ENCODE measurements at places on chromosomes 16 and 17.
A peak's percentile ranks its signal among the peaks of the same experiment; 100 is the strongest.

- no peak for DNase-seq
Measured at GRCh38 chr17:58318065-58318481, 10.5 kb downstream of the TSPOAP1 start.

DNA sequence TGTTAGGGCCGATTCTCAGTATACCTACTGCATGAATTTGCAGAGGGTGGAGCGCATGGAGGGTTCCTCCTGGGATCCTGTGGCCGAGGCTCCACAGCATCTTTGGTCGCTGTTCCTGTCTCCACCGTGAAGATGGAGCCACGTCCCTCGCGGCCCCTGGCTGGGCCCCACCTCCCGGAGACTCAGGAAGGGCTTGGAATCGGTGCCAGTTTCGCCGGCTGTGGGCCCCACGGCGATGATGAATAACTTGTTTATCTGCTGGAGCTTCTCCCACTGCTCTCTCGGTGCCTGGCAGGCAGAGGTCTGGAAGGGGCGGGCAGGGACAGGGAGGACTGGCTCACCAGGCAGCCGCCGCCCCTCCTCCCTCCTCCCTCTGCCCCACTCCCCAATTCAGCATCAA, 8.1 kb downstream of the SLC5A11 start:
- peak; percentile 62 for DNase-seq

- DNase-seq, result peak; percentile 11
Measured at GRCh38 chr17:58308173-58308984, 20.2 kb downstream of the TSPOAP1 start.

DNA sequence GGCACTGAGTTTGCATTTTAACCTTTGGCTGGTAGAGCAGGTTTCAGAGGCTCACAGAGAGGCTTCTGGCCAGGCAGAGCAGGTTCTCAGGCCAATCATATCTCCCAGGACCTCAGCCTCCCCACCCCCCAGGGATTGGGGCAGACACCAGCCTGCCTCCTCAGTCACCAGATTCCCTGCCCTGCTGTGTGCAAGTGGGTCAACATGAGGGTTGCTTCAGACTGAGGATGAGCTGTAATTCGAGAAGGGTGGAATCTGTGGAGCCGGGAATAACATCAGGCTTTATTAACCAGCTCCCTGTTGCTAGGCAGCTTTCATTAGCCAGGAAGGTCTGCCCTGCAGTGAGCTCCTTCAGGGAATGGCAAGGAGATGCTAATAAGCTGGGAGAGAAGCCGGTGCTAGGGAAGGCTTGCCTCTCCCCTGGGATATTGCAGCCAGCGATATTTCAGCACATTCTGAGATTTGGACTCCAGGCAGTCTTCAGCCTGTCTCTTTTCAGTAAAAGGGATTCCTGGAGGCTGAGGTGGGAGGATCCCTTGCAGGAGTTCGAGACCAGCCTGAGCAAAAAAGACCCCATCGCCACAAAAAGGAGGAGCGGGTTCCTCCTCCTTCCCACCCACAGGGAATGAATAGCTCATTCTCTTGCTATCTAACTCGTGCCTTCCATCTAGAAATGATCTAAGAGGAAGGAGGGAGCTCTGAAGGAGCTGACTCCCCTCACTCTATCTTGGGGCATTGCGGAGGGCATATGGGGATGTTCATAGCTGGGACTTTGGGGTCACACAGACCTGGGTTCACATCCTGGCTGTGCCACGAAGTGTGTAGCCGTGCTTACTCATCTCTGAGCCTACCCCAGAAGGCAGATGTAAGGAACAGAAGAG, 10.7 kb downstream of the SGSM2 start:
- no peak for DNase-seq

DNA sequence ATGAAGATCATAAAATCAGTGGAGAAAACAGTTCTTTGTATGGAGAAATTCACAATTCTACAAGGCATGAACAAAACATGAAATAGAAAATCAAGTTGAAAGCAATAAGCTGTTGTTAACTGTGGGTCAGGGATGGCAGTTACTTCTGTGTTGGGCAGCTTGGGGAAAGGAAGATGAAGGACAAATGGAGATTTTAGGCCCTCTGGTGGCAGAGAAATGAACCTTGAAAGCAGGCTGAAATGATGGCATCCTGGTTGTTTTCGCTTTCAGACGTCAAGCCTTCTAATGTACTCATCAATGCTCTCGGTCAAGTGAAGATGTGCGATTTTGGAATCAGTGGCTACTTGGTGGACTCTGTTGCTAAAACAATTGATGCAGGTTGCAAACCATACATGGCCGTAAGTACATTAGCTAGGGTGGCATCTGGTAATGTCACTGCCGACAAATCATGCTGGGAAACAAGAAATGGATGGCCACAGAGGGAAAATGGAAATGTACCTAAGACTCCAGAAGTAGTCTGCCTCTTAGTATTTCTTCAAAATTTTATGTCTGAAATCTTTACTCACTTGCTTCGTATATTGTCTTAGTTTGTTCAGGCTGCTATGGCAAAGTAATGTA, 108.9 kb downstream of the MAP2K6 start:
- peak; percentile 26 for DNase-seq

GRCh38 chr17:59754552-59754951, 47.1 kb downstream of the VMP1 start:
- no peak for DNase-seq

DNA sequence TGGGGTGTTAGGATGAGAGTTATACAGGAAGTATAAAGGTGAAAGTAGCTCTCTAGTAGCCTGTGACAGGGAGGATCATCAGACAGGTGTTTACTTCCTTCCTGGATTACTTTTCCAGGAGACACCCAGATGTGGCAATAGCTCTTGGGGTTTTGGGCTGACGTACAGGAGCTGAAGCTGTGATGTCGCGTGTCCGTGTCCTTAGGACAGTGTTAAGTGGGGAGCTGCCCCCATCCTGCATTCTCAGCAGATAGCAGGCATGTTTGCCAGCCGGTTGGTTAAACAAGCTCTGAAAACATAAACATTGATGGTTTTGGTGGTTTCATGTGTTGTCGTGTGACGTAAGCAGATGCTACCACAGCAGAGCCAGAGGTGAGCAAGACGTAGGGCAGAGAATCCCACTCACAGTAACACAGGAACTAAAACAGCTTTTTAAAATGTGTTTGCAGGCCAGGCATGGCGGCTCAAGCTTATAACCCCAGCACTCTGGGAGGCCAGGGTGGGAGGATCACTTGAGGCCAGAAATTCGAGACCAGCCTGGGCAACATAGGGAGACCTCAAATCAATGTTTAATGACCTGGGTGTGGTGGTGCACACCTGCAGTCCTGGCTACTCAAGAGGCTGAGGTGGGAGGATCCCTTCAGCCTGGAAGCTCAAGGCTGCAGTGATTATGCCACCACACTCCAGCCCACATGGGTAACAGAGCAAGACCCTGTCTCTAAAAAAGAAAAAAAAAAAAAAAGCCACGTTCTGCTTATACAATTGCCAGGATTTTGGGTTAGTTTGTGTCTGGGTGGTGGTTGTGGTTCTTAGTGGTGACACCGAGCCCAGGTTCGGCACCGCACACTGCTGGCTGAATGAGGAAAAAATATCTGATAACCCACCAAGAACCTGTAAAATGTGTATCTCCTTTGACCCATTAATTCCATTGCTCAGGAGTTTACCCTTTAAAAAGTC, 18.2 kb upstream of the IL17C start:
- DNase-seq, result no peak

DNA sequence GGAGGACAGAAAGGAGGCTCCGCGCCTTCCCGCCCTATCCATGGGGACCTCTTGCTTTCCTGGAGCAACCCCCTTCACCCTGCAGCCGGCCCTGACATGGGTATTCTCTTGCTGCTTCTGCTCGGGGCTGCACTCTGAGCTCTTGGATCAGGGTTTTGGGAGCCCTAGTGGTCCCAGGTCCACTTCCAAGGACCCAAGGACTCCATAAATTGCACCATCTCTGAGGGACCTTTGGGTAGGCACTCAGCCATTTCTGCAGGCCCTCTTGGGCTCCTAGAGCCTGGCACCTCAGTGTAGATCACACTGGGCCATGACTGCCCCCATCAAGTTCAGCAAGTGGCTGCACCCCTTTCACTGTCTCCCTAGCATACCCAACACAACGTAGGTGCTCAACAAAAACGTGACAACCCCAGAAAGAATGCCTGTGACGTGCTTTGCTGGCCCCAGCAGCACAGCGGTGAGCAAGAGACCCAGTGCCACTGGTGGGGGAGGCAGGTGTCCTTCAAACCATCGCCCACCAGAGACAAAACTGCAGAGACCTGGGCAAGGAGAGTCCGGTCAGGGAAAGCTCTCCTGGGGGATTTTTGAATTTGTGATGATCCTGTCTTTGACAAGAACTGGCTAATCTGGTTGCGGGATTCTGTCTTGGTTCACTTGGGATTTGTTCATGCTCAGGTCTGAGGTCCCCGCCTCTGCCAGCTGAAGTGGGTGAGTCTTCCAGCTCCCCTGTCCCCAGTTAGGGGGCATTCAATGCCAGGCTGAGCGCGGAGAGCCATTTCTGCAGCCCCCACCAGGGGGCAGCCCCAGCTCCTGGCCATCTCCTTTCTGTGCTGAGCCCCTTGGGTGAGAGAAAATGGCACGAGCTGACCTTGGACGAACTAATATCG, 2.5 kb upstream of the RAB11FIP4 start:
- DNase-seq, result peak; percentile 54

- DNase-seq, result no peak
Measured at GRCh38 chr16:77724174-77724573, 1.9 kb downstream of the NUDT7 start.

GRCh38 chr17:32553168-32553567, 66.4 kb downstream of the CDK5R1 start:
- no peak for DNase-seq

DNA sequence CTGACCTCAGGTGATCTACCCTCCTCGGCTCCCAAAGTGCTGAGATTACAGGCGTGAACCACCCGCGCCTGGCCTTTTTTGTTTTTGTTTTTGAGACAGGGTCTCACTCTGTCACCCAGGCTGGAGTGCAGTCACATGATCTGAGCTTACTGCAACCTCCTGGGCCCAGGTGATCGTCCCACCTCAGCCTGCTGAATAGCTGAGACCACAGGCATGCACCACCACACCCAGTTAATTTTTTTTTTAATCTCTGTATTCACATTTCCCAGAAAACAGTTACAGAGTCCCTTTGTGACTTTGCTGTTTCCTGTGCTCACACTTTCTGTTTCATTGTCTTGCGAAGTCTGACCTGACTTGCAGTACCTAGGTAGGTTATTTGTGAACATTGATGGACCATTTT, 2.7 kb downstream of the CLUAP1 start:
- no peak for DNase-seq

GRCh38 chr17:48770954-48771353, 42.4 kb upstream of the HOXB13 start:
- no peak for DNase-seq

DNA sequence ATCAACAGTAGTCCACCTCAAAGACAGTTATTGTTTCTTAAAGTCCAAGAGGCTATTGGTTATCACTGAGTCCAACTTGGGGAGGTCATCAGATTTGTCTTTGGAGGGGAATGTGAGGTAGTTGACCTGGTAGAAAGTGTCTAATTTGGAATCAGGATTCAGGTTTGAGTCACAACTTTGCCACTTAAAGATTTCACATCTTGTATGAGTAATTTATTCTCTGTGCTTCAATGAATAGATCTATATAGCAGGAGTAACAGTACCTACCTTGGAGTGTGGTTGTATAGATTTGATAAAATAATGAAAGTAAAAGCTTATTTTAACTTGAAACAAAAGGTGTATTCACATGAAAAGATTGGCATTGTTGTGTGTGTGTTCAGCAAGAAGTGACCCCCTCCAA, 119.3 kb upstream of the TBX2 start:
- DNase-seq, result no peak

DNA sequence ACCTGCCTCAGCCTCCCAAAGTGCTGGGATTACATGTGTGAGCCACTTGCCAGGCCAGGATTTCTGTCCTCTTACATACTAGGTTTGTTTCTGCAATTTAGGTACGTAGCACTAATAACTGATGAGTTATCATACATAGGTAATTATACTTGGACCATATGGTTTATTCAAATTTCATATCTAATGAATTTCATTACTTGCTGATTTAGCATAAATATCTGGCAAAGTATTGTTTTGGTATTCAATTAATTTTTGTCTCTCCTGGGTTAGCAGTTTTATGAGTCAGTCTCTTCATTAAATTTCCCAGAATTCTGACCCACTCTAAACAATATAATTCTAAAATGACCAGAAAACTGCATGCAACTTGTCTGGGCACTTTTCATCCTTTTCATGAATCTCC, 2146.5 kb downstream of the TP53TG3F start:
- DNase-seq, result no peak

- DNase-seq, result no peak
Measured at GRCh38 chr16:55043499-55043898, 112.8 kb downstream of the IRX5 start.

DNA sequence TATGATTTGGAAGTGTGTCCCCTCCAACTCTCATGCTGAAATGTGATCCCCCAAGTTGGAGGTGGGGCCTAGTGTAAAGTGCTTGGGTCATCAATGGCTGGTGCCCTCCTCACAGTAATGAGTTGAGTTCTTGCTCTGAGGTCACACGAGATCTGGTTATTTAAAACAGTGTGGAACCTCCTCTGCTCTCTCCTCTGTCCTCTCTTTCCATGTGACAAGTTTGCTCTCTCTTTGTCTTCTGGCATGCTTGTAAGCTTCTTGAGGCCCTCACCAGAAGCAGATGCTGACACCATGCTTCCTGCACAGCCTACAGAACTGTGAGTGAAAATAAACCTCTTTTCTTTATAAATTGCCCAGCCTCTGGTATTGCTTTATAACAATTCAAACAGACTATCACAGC, 19.9 kb downstream of the BRIP1 start:
- DNase-seq, result no peak

DNA sequence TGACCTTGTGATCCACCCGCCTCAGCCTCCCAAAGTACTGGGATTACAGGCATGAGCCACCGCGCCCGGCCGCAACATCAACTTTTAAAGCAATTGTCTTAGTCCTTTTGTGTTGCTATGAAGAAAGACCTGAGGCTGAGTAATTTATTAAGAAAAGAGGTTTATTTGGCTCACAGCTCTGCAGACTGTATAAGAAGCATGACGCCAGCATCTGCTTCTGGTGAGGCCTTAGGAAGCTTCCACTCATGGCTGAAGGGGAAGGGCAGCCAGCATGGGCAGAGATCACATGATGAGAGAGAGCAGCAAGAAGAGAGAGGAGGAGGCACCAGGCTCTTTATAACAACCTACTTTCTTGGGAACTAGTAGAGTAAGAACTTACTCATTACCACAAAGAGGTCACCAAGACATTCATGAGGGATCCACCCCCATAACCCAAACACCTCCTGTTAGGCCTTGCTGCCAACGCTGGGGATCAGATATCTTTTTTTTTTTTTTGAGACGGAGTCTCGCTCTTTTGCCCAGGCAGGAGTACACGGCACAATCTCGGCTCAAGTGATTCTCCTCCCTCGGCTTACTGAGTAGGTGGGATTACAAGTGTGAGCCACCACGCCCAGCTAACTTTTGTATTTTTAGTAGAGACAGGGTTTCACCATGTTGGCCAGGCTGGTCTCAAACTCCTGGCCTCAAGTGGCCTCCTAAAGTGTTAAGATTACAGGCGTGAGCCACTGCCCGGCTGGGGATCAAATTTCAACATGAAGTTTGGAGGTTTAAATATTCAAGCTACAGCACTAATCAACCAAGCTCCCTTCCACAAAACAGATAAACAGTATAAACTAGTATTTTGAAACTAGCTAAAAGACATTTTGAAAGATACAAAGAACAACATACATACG, 21.4 kb upstream of the GPT2 start:
- DNase-seq, result no peak

GRCh38 chr16:71354156-71354555, 4.4 kb upstream of the CALB2 start:
- no peak for DNase-seq

All from tibial artery (tissue), 4 donors.